ENCODE measurements at places on chromosomes 11 and 22.

DNA sequence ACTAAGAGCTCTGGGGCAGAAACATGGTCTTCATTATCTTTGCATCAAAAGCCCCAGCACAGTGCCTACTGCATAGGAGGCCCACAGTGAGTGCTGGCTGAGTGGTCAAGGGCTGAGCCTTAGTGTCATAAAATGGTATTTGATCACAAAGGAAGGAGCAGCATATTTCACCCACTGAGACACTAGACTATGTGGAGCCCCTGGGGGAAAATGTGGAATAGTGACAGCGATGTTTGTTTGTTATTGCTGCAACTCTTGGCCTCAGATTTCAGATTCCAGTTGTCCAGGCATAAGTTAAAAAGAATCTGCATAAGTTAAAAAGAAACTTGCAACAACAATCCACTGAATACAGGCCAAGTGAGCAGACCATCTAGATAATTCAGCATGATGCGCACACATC is 7.0 kb downstream of the KIRREL3 start:
- no peak overlapping the region for H3K4me3 ChIP-seq
- H3K4me1 ChIP-seq: peaks cover 2% of the 10 kb centered on the region
- no peak for DNase-seq
- H3K36me3 ChIP-seq: no peaks in the 10 kb centered on the region

DNA sequence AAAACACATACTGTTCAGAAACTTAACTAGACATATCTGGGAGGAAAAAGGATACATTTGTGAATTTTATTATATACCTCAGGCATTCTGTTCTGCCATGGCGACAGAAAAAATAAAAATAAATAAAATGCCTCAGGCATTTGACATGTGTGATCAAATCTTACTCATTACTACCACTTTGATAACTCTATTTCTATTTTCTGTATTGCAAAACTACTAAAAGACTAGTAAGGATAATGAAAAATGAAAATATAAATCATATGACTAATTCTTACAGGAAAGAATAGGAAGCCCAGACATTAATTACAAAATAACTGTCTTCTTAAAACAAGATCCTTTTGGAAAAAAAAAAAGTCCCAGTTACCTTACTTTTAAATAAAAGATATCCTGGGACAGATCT is 5.3 kb downstream of the PICALM start:
- no peak for DNase-seq
- peak overlapping the region; percentile 75 for H3K4me3 ChIP-seq
- peaks cover 86% of the 10 kb centered on the region for H3K4me1 ChIP-seq
- no peak overlapping the region for H3K27ac ChIP-seq
- no peaks in the 10 kb centered on the region for H3K27me3 ChIP-seq
- no peaks in the 10 kb centered on the region for H3K36me3 ChIP-seq

DNA sequence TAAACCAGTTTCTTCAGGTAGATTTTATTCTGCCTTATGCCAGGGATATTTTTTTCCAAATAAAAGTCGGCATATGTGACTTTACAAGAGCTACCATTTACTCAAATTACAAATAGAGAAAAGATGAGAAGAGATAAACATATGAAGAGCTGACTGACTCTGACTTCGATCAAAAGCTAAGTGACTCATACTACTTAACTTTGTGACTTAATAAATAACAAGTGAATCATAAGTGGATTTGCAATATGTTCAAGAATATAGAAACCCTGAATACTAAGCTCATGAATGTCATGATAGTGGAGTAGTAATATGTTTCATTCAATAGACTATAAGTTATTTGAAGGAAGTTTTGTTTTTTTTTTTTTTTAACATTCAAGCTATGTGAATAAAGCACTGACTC is 130.5 kb upstream of the ANO3 start:
- no peak overlapping the region for H3K27ac ChIP-seq
- no peak overlapping the region for H3K4me3 ChIP-seq

DNA sequence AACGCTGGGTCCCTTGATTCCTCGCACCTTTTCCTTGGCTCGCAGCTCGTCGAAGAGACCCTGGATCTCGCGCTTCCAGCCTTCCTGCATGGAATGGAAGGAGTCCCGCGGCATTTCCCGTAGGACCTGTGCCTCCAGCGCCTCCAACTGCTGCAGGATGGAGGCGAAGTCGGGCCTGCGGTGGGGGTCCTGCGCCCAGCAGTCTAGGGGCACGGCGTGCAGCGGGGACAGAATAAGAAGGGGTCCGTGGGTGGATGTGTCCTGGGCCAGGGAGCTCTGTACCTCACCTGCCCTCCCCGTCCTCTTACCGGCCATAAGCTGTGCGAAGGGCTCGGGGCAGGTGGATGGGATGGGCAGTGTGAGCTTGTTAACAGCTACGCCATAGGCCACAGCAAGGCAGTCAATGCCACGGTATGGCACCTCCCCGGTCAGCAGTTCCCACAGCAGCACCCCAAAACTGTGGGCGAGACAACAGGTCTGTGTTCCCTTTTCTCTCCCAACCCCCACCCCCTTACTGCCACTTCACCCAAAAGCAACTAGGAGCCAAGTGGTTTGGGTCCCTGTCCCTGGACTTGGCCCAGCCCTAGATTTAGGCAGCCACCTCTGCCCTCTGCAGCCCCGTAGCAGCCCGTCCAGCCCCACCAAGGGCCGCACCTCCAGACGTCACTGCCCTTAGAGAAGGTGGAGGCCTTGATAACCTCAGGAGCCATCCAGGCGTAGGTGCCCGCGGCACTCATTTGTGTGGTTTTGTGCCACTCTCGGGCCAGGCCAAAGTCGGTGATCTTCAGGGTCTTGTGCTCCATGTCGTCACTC is 6.2 kb downstream of the MAP3K11 start:
- DNase-seq: no peak
- no peak overlapping the region for H3K4me3 ChIP-seq
- H3K36me3 ChIP-seq: no peaks in the 10 kb centered on the region
- H3K27me3 ChIP-seq: no peaks in the 10 kb centered on the region
- H3K4me1 ChIP-seq: peaks cover 41% of the 10 kb centered on the region
- peak overlapping the region; percentile 52 for H3K27ac ChIP-seq

DNA sequence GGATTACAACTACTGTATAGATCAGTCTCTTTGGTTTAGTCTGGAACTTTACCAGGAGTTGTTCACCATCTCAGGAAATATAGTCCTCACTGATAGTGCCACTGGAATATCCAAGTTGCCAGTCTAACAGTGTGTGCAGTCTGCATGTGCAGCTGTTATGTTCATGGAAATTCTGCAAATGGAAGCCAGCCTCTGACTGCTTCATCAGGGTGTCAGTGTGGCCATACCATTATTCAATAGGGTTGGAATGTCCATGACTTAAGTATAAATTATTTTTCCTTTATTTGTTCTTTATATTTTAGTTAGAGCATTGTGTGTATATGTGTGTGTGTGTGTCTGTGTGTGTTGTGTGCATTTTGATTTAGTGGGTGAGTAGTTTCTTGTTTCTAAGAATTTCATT is 51.8 kb downstream of the C11orf96 start:
- no peaks in the 10 kb centered on the region for H3K36me3 ChIP-seq
- H3K27me3 ChIP-seq: peaks cover 3% of the 10 kb centered on the region
- no peak overlapping the region for H3K4me3 ChIP-seq
- no peak for DNase-seq

DNA sequence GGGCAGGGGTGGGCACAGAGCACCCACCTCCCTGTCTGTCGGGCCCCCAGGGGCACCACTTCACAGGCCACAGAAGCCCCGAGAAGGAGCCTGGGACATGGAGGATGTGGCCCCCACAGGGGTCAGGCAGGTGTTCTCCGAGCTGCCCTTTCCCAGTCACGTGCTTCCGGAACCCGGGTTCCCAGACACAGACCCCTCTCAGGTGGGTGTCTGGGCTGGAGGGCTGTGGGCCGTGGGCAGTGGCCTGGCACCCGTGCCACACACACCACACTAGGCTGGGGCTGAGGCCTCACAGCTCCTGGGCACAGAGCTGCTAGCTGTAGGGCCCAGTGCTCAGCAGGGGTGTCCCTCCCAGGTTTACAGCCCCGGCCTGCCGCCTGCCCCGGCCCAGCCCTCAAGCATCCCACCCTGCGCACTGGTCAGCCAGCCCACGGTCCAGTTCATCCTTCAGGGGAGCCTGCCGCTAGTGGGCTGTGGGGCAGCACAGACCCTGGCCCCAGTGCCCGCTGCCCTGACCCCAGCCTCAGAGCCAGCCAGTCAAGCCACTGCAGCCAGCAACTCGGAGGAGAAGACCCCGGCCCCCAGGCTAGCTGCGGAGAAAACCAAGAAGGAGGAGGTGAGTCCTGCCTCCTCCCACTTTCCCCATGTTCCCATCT is 5.5 kb downstream of the IRF7 start:
- H3K36me3 ChIP-seq: peaks cover 45% of the 10 kb centered on the region
- no peak overlapping the region for H3K27ac ChIP-seq
- no peak for DNase-seq
- H3K4me1 ChIP-seq: peaks cover 13% of the 10 kb centered on the region

GRCh38 chr11:8008212-8008611 is 21.1 kb downstream of the EIF3F start:
- no peak for DNase-seq
- H3K4me3 ChIP-seq: no peak overlapping the region
- H3K4me1 ChIP-seq: peaks cover 2% of the 10 kb centered on the region
- no peaks in the 10 kb centered on the region for H3K36me3 ChIP-seq
- H3K27ac ChIP-seq: no peak overlapping the region

DNA sequence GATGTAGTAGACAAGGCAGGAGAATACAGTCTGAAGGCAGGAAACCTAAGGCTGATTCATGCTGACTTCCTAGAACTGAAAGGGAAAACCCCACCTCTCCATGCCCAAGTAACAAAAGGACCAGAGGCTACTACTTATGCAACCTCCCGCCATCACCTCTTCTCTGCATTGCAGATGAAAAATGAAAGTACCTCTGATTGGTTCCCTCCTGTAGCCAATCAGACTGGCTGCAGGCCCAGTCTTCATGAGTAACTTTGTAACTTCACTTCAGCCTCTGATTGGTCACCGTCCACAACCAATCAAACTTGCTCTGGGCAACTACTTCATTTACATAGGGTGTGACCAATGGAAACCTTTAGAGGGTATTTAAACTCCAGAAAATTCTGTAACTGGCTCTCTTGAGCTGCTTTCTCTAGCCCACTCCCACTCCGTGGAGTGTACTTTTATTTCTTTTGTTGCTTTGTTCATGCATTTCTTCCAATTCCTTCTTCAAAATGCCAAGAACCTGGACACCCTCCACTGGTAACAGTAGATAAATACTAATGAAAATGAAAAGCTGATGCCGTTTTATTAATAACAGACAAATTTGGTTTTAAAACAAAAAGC is 5.2 kb upstream of the MAP6 start:
- H3K4me3 ChIP-seq: no peak overlapping the region
- H3K27ac ChIP-seq: no peak overlapping the region
- no peak for DNase-seq
- no peaks in the 10 kb centered on the region for H3K36me3 ChIP-seq
- peaks cover 39% of the 10 kb centered on the region for H3K27me3 ChIP-seq
- no peaks in the 10 kb centered on the region for H3K4me1 ChIP-seq

- no peak for DNase-seq
- peaks cover 1% of the 10 kb centered on the region for H3K27me3 ChIP-seq
- H3K4me3 ChIP-seq: no peak overlapping the region
- peaks cover 22% of the 10 kb centered on the region for H3K4me1 ChIP-seq
- no peaks in the 10 kb centered on the region for H3K36me3 ChIP-seq
- H3K27ac ChIP-seq: no peak overlapping the region
Observed at GRCh38 chr11:68381716-68382115, 69.3 kb downstream of the LRP5 start.

GRCh38 chr22:33073989-33074418 is 15.8 kb upstream of the SYN3 start:
- peaks cover 4% of the 10 kb centered on the region for H3K27me3 ChIP-seq
- no peaks in the 10 kb centered on the region for H3K4me1 ChIP-seq
- no peaks in the 10 kb centered on the region for H3K36me3 ChIP-seq
- H3K27ac ChIP-seq: no peak overlapping the region
- no peak overlapping the region for H3K4me3 ChIP-seq

Data from naive thymus-derived CD8-positive, alpha-beta T cell (primary cell).